ENCODE measurements at places on chromosomes 12 and 14.

- no peak for DNase-seq
Observed at GRCh38 chr12:14665354-14666348, 30.7 kb downstream of the GUCY2C start.

DNA sequence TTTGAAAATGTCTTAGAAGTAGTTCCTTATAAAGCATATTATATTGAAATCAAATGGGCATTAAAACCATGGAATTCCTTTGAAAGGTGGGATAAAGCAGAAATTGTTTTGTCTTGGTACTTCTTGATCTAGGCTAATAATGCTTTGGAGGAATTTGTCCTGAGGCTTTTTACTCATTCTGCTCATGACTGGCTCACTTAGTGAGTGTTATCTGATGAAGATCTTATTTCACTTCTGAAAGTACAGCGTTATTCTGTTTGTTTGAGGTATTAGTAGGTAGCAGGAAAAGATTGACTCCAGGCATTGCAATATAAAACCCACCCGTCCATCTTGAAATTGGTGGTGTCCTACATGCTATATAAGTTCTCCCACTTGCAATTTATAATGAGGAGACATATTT lies 5.5 kb downstream of the C12orf71 start:
- no peak for DNase-seq

GRCh38 chr12:131756441-131756840 lies 45.6 kb downstream of the SFSWAP start:
- no peak for DNase-seq

DNA sequence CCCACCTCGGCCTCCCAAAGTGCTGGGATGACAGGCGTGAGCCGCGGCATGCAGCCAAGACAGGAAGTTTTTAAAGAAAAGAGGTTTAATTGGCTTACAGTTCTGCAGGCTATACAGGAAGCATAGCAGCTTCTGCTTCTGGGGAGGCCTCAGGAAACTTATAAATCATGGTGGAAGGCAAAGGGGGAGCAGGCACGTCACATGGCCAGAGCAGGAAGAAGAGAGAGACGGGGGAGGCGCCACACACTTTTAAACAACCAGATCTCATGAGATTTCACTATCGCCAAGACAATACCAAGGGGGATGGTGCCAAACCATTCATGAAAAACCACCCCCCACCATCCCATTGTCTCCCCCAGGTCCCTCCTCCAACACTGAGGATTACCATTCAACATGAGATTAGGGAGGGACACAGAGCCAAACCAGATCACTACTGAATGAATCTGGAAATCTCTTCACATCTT lies 14.1 kb downstream of the CCDC63 start:
- DNase-seq, result no peak

GRCh38 chr14:105476831-105477659 lies 2.4 kb downstream of the CRIP2 start:
- no peak for DNase-seq

- no peak for DNase-seq
Observed at GRCh38 chr12:93106910-93107309, 177.8 kb upstream of the EEA1 start.

Data from right atrium auricular region (tissue), 2 donors.